ENCODE measurements at places on chromosomes 16 and 17. TPM values are rescaled to one million over a fixed set of nuclear protein-coding genes. Genes with fewer than 3 reads are reported as not detected.

Gene ZNF750
- total RNA-seq = not detected

DNA sequence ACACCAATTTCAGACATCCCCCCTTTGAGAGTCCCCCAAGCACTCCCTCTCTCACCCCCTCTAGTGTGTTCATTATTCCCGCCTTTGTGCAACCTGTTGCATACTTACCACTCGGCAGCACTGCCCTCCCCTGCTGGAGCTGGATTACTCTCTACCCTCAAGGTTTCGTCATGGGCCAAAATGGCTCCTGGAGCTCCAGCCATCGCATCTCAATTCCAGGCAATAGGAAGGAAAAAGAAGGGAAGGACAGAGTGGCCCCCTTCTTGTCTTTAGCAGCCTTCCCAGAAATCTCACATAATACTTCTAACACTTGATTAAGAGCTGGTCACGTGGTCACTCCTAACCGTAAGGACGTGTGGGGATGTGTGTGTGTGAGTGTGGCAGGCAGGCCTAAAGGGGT lies 20.2 kb downstream of the TMEM186 start:
- DNase-seq = no peak

DNA sequence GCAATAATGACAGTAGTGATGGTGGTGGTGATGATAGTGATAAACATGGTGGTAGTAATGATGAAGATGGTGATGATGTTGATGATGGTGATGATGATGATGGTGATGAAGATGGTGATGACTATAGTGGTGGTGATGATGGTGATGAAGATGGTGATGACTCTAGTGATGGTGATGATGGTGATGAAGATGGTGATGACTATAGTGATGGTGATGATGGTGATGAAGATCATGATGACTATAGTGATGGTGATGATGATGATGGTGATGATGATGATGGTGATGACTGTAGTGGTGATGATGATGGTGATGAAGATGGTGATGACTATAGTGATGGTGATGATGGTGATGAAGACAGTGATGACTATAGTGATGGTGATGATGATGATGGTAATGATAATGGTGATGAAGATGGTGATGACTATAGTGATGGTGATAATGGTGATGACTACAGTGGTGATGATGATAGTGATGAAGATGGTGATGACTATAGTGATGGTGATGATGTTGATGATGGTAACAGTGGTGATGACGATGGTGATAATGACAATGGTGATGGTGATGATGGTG lies 35.6 kb downstream of the DYNLRB2 start:
- DNase-seq = no peak

- DNase-seq = peak; percentile 75
These were observed 46.6 kb downstream of the NUP93 start for GRCh38 chr16:56776562-56776961.
